ENCODE measurements at places on chromosomes 7 and 10. TPM values are rescaled to one million over a fixed set of nuclear protein-coding genes. Genes with fewer than 3 reads are reported as not detected.

NKX1-2 gene
- not detected for total RNA-seq

CDCA7L gene
- total RNA-seq: 10.1 TPM

PCDH15 gene
- total RNA-seq: 0.48 TPM

IL2RA gene
- total RNA-seq: 0.79 TPM

CRTAC1 gene
- total RNA-seq: 0.41 TPM

LIPF gene
- not detected for total RNA-seq

SEMA3D gene
- total RNA-seq: 1.5 TPM

CTTNBP2 gene
- 2.6 TPM for total RNA-seq
